Kasumi-1 (cell line): ENCODE measurements at places on chromosomes 16 and 17.

- DNase-seq, result no peak
Measured at GRCh38 chr17:13372432-13372831, 229.3 kb downstream of the HS3ST3A1 start.

DNA sequence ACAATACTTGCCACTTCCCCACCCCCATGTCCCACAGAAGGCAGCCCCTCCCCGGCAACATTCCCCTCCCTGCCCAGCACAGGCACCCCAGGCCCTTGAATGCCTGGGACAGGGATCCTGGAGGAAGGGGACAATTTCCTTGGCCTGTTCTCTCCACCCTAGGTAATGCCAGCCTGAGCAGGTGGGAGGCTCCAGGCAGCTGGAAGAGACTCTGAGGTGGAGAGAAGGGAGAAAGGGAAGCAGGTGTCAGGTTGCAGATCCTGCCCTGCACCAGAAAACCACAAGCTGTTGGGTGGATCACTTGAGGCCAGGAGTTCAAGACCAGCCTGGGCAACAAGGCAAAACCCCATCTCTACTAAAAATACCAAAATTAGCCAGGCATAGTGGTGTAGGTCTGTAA lies 8.9 kb downstream of the MPP2 start:
- DNase-seq, result no peak

GRCh38 chr17:74832421-74832820 lies 27.3 kb downstream of the GRIN2C start:
- DNase-seq, result no peak

DNA sequence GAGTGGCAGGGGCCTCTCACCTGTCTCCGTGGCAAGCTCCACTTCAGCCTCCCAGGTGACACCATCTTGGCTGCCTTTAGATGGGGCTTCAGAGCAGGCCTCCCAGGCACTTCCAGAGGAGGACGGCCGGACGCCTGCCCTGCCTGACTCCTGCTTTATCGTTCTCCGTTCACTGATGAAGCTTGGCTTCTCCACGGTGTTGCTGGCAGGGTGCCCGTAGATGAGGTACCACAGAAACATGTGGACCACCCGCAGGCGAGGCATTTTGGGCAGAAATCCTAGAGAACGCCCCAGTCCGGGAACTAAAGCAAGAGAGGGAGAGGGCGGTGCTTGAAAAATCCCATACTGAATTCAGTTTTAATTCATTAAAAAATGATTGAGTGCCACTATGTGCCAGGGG lies 54.5 kb downstream of the GTF3C1 start:
- DNase-seq, result no peak

DNA sequence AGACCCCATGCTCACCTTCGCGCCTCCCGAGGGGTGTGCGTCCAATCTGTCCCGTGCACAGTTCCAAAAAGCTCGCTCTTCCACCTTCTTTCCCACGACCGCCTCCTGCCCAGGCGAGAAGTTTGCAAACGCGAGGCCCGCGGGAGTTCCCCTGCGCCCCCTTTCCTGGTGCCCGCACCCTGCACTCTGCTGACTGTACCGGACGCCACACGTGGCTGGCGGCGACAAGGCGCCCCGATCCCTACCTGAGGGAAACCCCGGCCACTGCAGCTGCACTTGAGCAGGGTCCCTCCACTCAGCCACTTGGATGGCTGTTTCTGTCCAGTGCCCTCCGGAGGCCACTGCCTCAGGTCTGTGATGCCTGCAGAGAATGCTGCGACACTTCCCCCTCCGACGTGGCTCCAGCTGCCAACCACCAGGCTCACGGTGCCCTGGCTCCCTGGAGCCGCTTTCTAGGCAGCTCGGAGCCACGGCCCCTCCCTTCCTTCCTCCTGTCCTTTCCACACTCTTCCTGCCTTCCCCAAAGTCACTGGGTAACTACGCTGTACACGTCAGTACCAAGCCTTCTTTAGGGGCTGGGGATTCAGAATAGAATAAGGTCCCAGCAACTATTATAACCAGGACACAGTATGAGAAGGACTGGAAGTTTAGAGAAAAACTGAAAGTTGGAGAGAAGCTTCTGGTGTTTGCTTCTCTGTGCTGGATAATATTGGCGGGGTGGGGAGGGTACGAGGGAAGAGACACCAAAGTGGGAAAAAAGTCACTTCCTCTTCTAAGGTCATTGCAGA lies at the start of gene MLKL:
Gene MLKL (minus strand): TSS at position 425 of the 788 bp plus-strand sequence. CDS start 5,105 bp downstream, outside the sequence.
- DNase-seq, result peak; percentile 97

DNA sequence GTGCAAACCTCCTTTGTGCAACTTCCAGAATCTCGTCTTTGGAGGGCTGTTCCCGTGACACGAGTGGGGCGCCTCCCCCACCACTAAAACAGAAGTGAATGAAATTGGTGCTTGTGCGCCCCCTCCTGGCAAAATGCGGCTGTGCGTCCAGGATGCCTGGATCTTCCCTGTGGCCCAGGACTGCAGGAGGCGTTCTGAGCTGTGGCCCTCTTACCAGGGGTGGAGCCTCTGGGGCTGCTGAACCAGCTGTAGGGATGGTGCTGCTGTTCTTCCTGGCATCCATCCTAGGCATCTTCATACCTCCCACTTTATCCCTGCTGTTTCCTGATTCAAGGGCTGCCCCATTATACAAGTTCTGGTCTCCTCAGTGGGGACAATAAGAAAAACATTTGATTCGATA lies 18.5 kb upstream of the NAGLU start:
- peak; percentile 81 for DNase-seq

GRCh38 chr16:5835876-5836275 lies 738.3 kb upstream of the EEF2KMT start:
- DNase-seq, result no peak

- no peak for DNase-seq
Measured at GRCh38 chr17:50608700-50609379, 25.8 kb upstream of the ABCC3 start.

- peak; percentile 4 for DNase-seq
Measured at GRCh38 chr16:29806641-29807425, 504 bp downstream of the MAZ start.

DNA sequence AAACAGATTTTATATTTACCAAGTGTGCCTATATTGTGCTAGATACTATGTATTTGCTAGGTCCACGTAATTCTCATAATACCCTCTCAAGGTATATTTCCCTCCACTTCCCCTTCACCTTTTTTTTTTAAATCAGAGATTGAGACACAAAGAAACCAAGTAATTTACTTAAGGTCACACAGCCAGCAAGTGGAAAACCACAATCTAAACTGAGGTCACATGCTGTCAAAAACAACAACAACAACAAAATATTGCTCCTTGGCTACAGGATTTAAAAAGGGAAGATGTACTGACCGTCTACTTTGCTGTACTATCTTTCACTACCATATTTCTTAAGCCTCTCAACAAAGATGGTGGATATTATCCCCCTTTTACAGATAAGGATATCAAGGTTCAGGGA lies 15.8 kb downstream of the BLMH start:
- no peak for DNase-seq

DNA sequence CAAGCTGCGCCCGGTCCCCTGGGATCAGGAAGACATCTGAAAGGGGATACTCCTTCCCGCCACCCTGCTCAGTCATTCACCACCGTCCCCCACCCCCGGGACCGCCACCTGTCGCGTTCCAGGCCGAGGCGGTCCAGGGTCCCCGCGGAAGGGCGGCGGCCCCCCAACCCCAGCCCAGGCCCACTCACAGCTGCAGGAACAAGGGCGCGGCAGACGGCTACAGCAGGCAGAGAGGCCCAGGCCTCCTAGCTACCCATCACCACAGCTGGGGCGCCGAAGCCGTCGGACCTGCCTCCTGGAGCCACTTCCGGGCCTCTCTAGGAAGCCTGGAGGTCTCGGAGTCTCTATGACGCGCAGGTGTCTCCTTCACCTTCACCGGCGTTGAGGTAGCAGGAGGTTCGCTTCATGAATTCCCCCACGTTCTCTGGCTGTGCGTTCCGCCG lies at the start of gene SDR42E1:
Gene SDR42E1 (minus strand): TSS at position 272 of the 443 bp plus-strand sequence. CDS start 10,612 bp downstream, outside the sequence.
- DNase-seq, result no peak

DNA sequence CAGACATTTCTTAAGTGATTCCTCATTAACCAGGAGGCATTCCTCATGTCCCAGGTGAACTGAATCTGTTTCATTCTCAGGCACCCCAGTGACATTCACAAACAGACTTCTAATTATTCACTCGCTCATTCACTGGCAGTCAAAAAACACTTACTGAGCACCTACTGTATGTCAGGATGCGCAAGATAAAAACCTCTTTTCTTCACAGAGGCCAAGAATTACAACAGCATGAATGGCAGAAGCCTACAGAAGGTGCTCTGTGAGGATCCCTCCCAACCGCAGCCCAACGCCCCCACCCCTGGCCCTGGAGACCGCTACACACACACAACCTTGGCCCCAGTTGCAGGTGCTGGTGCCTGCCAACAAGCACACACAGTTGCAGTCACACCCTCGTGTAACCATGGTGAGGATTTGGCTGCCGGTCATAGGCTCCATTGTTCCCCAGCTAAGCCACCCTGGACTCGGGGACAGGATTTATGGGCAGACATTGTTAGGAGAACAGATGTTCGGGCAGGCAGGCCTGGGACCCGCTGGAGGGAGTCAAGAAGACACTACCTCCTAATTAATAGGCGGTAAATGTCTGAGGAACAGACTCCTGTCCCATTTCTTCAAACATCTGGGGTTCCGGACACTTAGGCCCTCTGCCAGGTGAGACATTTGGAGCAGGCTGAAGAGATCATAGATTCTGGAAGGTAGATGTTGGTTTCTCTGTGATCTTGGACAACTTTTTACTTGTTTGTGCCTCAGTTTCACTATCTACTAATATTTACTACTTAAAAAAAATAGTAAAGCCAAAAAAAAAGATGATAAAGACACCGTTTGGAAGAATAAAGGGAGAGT lies 43.2 kb downstream of the CUEDC1 start:
- DNase-seq, result no peak

DNA sequence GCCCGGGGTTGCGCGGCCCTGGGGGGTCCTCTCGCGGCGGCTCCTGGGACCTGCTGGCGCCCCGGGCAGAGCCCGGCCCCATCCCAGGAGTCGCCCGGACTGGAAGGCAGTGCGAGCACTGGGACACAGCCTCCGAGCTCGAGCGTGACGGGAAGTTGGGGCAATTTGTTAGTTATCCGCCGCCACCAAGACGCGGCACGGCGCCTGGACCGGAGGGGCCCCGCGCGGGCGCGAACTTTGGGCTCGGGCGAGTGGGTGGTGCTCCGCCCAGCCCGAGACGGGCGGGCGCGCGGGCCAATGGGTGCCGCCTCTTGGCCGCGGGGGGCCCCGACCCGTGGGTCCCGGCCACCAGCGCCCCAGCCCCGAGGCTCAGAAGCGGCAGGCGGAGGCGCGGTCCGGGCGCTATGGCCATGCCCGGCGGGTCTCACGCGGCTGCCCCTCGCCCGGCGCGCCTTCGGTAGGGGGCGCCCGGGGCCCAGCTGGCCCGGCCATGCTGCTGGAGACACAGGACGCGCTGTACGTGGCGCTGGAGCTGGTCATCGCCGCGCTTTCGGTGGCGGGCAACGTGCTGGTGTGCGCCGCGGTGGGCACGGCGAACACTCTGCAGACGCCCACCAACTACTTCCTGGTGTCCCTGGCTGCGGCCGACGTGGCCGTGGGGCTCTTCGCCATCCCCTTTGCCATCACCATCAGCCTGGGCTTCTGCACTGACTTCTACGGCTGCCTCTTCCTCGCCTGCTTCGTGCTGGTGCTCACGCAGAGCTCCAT lies at the start of gene ADORA2B:
Gene ADORA2B (plus strand): TSS at position 372 of the 768 bp plus-strand sequence. CDS start 119 bp downstream, at position 491.
- DNase-seq, result peak; percentile 16

- no peak for DNase-seq
Measured at GRCh38 chr17:8044819-8045810, 6.3 kb downstream of the ALOX15B start.

GRCh38 chr16:58847902-58848661 lies 114.0 kb upstream of the GOT2 start:
- no peak for DNase-seq

DNA sequence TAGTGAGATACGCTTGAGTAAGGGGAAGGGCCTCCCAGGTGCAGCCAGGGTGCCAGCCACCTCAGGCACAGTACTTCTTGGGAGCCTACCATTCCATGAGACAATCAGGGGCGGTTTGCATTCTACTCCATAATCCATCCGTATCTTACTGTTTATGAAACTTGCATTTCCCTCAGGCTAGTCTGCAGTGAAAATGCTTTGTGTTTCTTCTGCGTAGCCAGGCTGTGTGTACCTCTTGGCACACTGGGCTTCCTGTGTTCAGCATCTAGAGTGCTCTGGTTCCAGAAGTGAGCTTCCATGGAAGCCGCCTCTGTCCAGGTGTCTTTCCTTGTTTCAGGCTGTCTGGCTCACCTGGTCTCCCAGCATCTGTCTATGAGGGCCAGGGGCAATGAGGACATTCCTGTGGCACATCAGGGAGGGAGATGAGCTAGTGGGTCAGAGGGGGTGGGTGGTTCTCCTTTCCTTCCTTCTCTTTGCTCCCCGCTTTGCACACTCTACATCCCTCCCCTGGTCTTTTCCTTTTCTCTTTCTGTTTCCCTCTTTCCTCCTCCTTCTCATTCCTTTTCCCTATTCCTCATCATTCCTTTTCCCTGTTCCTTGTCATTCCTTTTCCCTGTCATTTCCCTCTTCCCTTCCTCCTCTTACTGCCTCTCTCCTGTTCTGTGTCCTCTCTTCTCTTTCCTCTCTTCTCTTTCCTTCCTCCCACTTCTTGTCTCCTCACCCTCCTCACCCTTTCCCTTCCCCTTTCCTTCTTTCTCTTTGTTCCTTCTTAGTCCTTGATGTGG lies 386.5 kb downstream of the CPPED1 start:
- DNase-seq, result no peak

GRCh38 chr16:72665701-72666100 lies 382.2 kb downstream of the ZFHX3 start:
- DNase-seq, result no peak

DNA sequence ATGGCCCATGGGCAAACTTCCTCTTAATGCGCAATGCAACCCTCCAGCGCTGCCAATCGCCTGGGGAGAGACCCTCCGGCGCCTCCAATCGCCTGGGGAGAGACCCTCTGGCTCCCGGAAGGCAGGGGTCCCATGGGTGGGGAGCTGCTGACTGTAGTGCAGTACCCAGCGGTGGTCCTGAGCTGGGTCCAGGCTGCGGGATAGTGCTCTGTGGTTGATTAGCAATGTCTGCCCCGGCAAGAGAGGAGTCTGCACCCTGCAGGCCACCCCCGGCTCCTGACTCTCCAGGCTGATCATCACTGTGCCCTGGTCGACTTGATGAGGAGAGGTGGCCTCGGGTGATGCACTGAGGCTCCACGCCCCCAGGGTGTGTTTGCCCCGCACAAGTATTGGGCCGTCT lies 44.6 kb upstream of the ZNF469 start:
- peak; percentile 5 for DNase-seq

- no peak for DNase-seq
Measured at GRCh38 chr17:58884161-58884560, 128.5 kb downstream of the PPM1E start.

- DNase-seq, result no peak
Measured at GRCh38 chr17:44002141-44002848, 2.1 kb upstream of the NAGS start.

- DNase-seq, result no peak
Measured at GRCh38 chr16:67915831-67916723, 15.6 kb downstream of the CTRL start.

DNA sequence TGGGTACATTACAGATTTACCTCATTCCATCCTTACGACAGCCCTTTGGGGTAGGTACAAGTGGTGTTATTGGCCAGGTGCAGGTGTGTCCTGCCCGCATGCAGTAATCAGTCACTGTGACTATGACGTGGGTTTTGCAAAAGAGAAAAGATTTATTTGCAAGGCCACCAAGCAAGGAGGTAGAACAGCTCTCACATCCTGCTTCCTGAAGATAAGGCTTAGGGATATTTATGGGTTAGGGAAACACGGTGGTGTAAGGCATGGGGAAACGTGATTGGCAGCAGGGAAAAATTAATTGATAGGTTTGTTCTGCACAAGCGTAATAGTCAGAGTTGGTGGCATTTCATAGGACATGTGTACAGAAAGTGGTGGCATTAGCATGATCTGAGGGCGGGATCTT lies 214.8 kb downstream of the PARN start:
- no peak for DNase-seq

GRCh38 chr16:8567355-8568230 lies 22.7 kb downstream of the TMEM114 start:
- DNase-seq, result peak; percentile 86
